NCI-H1092 treated with DMSO at 0.1 percent for 48 hours (cell line): ENCODE measurements at places on chromosomes 3 and 15.

DNA sequence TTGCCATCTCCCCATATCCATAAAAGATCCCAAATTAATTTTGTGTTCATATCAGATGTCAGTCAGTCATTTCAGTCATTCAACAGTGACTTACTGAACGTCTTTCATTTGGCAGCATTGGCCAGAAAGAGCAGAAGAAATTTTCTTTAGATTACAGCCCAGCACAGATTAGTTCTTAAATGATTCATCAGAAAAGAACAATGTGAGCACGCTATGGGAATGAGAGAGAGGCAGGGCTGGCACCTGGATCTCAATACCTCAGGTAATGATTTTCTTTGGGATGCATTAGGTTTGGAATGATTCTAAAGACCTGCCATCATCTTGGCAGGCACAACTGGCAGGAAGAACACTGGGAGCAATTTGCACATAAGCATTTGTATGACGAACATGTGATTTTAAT lies 41.6 kb downstream of the FBN1 start:
- no peak for DNase-seq

DNA sequence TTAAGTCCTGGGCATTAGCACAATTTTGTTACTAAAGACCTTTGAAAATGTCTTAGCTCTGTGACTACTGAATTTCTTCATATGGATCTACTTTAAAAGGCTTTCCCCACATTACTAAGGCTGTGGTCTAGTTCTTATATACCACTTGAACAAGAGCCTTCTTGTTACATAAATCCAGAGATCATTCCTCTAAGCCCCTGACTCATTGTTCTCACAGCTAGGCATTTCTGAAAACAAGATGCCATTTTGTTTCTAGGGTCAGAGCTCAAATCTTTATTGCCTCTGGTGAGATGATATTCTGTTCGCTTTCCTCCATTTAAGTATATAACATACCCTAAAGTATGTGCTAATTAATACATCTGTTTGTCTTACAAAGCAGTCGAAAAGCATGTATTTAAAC lies 29.8 kb upstream of the LPP start:
- DNase-seq, result no peak

DNA sequence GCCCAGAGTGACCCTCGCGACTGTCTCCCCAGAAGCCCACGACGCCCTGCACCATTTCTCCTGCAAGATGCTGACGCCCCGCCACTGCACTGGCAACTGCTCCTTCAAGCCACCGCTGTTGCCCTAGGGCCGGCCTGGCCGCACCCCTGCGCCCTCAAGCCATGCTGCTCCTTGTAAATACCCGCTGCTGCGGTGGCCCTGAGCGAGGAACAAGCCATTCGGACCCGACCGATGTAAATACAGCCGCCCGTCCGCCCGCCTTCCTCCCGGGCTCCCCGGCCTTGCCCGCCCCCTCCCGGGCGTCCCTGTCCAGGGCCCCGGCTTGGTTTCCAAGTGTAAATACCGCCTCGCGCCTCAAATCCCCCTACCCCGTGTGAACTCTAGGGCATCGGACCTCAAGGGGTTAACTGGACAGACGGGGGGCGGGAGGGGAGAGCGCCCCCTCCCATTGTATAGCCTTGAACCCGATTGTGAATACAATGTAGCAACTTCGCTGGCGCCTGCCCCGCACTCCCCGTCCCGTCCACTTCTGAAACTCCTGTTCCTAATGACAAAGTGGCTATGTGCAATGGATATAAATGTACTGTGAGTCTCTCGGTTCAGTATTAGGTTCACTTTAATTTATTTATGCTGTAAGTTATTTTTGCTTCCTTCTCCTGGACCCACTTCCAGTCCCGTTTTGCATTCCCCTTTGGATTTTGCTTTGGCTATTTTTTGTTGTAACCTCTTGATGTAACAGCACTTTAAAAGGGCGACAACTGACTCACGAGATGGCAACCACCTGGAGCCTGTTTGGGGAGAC lies 5.9 kb downstream of the RNU6-1 start:
- DNase-seq, result no peak

DNA sequence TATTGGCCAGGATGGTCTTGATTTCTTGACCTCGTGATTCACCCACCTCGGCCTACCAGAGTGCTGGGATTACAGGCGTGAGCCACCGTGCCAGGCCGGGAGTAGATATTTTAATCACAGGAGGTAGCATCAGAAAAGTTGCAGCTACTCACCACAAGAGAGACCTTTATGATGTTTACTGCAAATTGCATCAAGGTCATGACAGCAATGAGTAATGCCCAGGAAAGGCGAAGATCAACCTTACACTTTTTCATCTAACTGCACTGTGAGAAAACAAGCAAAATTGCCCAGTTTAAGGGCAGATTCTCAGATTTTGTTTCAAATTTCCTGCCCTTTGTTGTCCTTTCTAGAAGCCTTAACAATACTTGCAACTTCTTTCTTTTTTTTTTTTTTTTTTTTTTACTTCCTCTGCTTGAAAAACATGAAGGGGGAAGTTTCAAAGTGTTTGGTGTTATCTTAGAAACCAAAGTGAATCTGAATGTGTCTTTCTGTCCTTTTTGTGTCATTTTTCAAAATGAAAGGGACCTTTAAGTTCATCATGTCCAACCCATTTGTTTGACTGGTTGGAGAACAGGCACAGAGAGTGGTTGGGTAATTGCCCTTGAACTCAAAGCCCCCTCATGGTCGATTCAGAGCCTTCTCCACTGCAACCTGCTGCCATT lies 25.0 kb downstream of the TGFBR2 start:
- DNase-seq, result no peak

- no peak for DNase-seq
Observed at GRCh38 chr15:89998923-89999675, 2.0 kb upstream of the ZNF710 start.

DNA sequence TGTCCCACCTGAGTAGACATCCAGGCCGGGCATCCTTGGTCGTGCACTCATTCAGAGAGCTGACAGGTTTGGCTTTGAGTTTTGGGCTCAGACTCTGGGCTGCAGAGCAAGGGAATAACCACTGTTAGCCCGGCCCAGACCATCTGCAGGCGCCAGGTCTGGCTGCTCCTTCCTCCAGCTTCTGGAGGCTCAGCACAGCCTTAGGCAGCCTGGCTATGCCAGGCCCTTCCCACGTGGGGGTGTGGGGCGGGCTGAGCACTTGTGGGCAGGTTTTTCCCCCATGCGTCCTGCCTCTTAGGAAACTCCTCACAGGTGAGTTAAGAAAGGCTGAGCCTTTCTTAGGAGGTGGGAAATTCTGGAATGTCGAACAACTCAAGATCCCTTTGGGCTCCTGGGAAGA lies 11.2 kb downstream of the PLA2G4B start:
- no peak for DNase-seq

GRCh38 chr15:95051861-95052260 lies 820.5 kb downstream of the MCTP2 start:
- DNase-seq, result no peak

GRCh38 chr3:48501196-48501595 lies 2.8 kb downstream of the SHISA5 start:
- no peak for DNase-seq

GRCh38 chr3:151400341-151400740 lies 15.8 kb upstream of the P2RY12 start:
- no peak for DNase-seq

- no peak for DNase-seq
Observed at GRCh38 chr3:58597770-58598310, 20.6 kb upstream of the FAM107A start.

GRCh38 chr3:153980252-153980590 lies 141.0 kb upstream of the ARHGEF26 start:
- DNase-seq, result no peak

DNA sequence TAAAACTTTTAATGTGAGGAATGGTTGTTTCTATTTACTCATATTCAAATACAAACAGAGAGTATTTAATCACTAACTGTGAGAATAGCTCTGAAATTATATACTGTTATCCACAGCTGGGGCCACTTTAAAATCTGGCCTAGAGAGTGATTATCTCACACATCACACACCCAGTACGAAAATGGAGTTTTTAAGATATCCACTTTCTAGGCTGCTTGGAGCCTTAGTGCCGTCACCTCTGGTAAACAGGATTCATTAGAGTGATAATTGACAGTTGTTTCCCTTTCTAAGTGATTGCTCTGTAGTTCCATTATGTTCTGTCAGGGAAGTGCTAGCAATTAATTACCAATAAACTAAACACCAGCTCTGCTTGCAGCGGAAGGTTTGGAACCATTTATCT lies 942.4 kb downstream of the FHIT start:
- DNase-seq, result no peak

GRCh38 chr15:54150255-54150654 lies 172.0 kb downstream of the UNC13C start:
- DNase-seq, result no peak

DNA sequence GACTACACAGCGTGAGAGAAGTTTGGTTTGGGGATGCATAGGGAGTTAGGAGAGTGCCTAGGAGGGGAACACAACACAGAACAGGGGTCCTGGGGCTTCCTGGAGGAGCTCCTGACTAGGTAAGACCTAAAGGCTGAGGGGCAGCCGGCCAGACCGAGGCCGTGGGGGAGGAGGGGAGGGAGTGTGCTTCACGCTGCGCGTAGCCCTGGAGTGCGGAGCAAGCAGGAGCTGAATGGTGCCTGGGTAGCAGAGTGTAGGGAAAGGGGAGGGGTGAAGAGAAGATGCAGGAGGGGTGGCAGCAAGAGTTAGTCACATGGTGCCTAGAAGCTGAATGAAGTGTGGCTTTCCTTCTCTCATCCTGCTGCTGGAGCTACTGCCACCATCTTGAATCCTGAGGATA lies 32.4 kb upstream of the HHATL start:
- no peak for DNase-seq

DNA sequence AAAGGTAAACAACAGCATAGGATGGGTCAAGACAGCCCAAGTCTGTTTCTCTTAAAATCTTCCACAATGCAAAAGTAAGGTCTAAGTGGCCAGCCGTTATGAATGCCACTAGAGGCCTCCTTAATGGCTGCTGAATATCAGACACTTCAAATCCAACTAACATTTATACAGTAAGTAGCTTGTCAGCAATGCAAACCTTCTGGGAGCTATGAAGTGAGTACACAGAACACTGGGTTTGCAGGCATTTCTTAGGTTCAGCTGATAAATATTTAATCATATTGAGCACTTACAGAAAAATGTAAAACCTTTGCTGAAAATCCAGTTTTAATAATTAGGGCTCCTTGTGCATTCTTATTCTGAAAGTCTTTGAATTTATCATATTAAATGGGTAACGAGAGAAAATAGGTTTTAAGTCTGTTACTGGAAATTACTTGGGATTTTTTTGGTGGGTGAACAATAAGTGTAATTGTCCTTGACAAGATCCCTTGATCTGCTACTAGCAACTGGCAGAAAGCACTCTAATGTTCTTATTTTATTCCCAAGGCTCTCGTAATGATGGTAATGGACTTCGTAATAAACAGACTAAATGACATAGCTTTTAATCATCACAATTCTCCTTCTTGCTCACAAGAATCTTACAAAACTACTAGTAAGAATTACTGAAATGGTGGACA lies 141.7 kb upstream of the GPR149 start:
- no peak for DNase-seq

DNA sequence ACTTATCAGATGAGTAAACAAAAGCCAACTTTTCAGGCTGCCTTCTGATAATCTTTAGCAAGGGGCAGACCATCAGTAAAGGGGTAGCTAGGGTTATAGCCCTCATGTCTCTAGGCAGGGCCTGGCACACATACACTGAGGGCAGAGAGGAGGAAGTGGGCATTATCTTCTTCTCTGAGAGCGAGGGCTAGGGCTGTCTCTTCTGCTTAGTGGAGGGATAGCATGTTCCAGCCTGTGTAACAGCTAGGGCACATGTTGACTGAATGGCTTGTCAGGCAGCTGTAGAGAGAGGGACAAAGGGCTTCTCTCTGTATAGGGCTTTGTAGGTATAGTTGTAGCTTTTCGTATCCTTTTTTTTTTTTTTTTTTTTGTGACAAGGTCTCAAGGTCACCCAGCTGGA lies 17.8 kb downstream of the CRTC3 start:
- DNase-seq, result no peak

- no peak for DNase-seq
Observed at GRCh38 chr15:66071160-66071920, 182.2 kb downstream of the MEGF11 start.

- no peak for DNase-seq
Observed at GRCh38 chr15:87348746-87349145, 907.8 kb downstream of the NTRK3 start.

- no peak for DNase-seq
Observed at GRCh38 chr15:98131924-98132323, 171.4 kb downstream of the ARRDC4 start.

DNA sequence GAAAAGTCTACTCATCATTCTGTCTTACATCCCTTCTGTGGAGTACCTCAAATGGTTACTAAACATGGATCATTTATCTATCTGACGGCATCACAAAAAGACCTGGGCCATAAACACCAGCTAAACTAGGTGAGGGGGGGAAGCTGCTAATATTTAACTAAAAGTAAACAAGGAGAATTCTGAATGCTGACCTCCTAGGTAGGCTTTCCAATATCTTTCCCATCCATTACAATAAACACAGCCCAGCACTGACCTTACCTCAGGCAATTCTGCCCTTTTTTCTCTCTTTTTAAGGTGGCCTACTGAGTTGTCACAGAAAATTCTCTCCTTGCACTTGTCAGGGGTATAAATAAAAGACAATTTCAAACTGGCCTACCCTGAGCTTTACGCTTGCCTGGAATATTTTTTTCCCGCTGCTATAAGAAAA lies 33.1 kb downstream of the USF3 start:
- no peak for DNase-seq

DNA sequence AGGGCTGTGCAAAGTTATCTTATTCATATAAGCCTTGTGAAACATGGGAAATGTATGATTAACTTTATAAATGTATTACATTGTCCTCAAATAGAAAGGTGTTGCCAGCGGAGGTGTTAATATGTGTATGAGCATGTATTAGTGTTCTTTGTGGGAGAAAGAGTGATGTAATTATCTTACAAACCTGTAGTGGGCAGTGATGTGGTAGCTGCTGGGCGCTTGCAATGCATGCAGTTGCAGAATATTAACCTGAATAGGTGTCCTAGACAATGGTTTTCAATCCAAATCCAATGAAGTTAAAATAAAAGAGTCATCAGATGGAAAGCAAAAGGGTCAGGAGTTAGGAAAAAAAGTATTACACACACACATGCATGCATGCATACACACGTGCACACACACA lies 881.3 kb upstream of the CADM2 start:
- DNase-seq, result peak; percentile 4

- DNase-seq, result no peak
Observed at GRCh38 chr3:10925436-10926255, 66.9 kb upstream of the SLC6A1 start.

DNA sequence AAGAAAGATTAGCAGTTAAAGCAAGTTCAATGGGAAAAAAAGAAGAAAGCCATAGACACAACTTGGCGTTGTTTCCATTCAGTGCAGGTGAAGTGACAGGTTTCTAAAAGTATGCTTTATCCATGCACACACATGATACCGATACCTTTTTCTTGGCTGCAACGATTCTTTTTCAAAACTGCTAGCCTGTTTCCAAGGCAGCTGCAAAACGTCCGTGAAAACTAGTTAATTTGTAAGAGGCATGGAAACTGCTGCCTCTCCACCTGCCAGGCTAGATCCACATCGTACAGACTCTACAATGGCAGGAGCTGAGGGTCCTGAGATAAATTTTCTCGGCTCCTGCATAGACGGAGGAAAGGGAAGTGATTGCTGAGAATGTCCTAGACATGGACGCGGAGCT lies 128.9 kb upstream of the ICE2 start:
- no peak for DNase-seq

- no peak for DNase-seq
Observed at GRCh38 chr15:77627067-77627466, 5.6 kb downstream of the LINGO1 start.
